ENCODE measurements at places on chromosomes 11 and 22.

DNA sequence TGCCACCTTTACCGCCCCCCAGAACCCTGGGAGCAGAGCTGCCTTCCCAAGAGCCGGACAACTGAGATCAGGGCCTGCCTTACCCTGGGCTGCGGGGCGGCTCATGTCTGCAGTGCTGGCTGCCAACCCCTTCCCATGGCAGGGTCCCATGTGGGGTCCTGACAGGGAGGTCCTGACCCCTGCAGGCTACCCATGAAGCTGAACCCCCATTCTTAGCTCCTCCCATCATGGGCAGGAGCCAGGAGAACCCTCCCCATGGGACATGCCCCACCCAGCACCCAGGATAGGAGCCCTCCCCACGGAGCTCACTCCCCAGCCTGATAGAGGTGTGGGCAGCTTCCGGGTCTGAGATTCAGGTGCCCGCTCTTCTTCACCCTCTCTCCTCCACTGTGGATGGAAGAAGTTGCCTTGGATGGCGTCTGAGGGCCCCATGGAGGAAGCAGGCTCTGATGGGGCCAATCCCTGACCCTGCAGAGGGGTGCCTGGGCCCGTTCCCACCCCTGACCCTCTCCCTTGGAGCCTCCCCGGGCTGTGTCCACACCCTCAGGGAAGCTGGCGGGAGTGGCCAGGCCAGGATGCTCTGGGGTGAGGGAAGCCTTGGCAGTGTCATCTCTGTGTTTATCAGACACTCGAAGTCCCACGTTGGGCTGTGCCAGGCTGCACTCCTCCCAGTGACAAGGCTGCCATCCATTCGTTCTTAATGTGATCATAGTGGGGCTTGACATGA lies 1508.2 kb downstream of the BRD1 start:
- DNase-seq = no peak

- no peak for DNase-seq
Measured at GRCh38 chr11:65438257-65439151, 15.9 kb downstream of the NEAT1 start.

- DNase-seq = no peak
Measured at GRCh38 chr11:85855341-85855656, at the start of gene CCDC83. CCDC83 (plus strand) TSS chr11:85855383; CDS start chr11:85865124, 9,741 bp downstream.

GRCh38 chr11:69390561-69390960 lies 90.9 kb upstream of the LINC01488 start:
- no peak for DNase-seq

GRCh38 chr11:122852074-122852795 lies 13.9 kb downstream of the CRTAM start:
- DNase-seq = peak; percentile 64

GRCh38 chr11:11346303-11346702 lies 6.7 kb downstream of the CSNK2A3 start:
- no peak for DNase-seq

DNA sequence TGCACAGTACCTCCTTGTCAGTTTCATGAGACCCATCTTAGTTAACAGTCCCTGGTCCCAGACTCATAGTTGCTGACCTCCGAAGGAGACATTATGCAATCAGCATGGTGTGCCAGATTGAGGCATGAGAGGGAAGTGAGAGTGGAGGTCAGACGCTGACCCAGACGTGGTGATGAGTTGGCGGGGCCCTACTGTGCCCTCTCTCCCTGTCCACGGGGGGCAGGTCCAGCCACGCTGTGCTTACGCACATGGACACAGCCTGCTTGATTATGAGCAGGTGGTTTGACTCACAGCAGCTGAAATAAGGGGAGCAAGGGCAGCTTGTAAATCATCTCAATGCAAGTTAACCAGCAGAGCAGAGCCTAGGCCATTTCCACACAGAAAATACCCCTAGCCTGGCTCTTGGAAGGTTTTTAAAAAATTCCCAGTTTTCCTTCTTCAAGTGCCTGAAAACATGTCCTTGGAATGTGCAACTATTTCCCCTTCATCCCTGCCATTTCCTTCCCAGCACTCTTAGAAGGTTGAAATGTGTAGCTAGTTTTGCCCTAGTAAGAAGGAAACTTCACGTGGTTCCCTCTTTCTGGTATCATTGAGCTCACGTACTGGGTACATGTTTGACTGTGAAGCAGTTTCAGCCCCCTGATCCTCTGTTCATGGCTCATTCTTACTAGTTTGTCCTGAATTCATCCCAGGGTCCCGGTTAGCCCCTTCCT lies 122.6 kb upstream of the SORL1-AS1 start:
- no peak for DNase-seq

- no peak for DNase-seq
Measured at GRCh38 chr11:12381875-12382274, 4.5 kb downstream of the PARVA start.
